ENCODE measurements at places on chromosomes 5 and 9. TPM values are rescaled to one million over a fixed set of nuclear protein-coding genes. Genes with fewer than 3 reads are reported as not detected.
A peak's percentile ranks its signal among the peaks of the same experiment; 100 is the strongest.

DNA sequence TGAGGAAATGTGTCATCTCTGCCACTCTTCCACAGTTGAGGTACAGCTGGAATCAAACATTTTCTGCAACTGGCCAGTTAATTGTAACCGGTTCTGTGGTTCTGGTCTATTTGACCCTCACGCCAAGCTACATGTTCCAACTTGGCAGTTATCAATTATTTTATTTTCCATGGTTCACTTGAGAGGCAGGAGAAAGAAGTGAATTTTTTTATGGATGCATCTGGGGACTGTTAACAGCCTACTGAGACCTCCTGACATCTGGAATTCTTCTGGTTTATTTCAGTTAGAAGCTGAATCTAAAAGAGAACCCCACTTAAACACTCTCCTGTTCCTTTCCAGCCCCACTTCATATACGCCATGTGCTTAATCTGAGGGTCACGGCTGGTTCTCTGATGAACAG, 372.3 kb downstream of the DNAH5 start:
- peak; percentile 29 for DNase-seq

GRCh38 chr9:87613265-87614111, 112.4 kb upstream of the CTSL start:
- DNase-seq, result no peak

GRCh38 chr5:131595088-131596033, 39.7 kb downstream of the RAPGEF6 start:
- no peak for DNase-seq

GRCh38 chr5:1184163-1184470, 17.3 kb upstream of the SLC6A19 start:
- DNase-seq, result no peak

DNA sequence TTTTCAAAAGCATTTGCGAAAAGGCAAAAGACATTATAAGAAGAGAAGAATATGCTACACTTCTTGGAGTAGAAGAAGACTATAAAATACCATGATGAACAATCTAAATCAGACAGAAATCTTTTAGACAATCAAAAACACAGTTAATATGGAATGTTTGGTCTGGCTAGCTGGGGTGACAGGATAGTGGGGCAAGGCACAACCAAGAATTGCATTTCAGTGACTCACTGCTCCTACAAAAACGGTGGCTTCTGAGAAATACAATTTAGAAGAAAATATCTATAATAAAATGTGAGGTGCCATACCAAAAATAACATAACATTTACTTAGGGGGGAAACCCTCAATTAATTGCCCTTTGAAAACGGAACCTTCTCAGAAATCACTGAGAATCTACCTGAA, 363.4 kb downstream of the NPR3 start:
- DNase-seq, result no peak

GRCh38 chr5:159027504-159027903, 72.2 kb downstream of the EBF1 start:
- no peak for DNase-seq

DNA sequence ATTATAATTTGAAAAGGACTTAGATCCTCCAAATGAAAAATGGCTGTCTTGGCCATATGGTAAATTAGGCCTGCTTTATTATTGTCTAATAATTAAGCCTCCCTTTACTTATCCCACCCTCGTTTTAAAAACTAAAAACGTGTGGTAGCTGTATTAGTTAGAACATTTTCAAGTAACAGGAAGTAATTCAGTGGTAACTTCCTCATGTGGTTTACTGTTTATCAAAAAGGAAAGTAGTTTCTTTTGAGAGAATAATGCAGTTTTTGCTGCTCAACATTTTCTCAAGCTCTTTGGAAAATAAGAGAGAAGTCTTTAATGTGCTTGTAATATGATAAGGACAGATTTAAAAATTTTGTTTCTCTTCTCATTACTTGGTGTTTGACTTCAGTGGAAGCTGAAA, 26.0 kb downstream of the ZCCHC7 start:
- DNase-seq, result no peak

- no peak for DNase-seq
These were observed 17.6 kb downstream of the TRIM14 start for GRCh38 chr9:98101416-98101815.

- DNase-seq, result no peak
These were observed 105.3 kb upstream of the LRRTM2 start for GRCh38 chr5:138980441-138980840.

DNA sequence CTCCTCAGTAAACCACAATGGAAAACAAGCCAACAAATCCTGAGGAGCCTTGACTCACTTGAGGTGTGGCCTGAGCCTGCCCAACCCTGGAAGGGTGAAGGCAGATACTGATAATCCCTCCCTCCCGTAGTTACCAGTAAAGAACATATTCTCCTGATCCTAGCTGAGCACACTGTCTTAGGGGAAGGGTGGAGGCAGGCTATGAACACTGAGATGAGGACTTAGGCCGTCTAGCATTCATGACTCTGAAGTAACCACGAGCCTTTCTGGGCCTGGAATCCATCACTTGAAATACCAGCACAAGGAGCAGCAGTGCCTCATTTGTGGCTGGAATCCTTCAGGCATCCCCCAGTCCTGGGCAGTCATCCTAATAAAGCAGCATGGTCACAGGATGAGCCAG, 124.5 kb upstream of the PRLR start:
- DNase-seq, result peak; percentile 14

GRCh38 chr5:64457846-64458245, 48.0 kb upstream of the RGS7BP start:
- no peak for DNase-seq

PAEP gene
- total RNA-seq, result not detected

CDC20B gene
- total RNA-seq, result not detected

CYLC2 gene
- not detected for total RNA-seq

FOXD4L3 gene
- total RNA-seq, result not detected

Measured in tongue (tissue), 3 donors.